ENCODE measurements at places on chromosomes 6 and 20. TPM values are rescaled to one million over a fixed set of nuclear protein-coding genes. Genes with fewer than 3 reads are reported as not detected.

GRCh38 chr20:59205044-59205443 lies 41.4 kb downstream of the ZNF831 start:
- no peak for DNase-seq
- H3K27me3 ChIP-seq, result no peaks in the 10 kb centered on the region
- H3K27ac ChIP-seq, result no peak overlapping the region
- H3K4me1 ChIP-seq, result no peaks in the 10 kb centered on the region

DNA sequence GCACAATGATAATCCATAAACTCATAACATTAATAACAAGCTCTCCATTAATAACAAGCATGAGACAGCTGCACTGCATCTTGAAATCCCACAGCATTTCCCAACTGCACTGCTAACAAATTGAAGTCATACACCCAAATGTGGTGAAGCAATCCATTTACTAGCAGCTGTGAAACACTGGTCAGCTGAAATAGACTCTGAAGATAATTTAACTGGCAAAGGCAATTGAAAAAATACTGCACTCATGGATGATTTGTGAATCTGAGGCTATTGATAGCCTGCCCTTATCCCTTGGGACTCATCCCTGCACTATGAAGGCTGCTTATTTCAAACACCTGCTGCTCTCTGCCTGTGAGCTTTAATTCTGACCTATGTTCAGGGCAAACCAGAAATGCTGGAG lies 49.1 kb upstream of the PLCB1 start:
- no peak overlapping the region for H3K4me3 ChIP-seq
- H3K27ac ChIP-seq, result peak overlapping the region; percentile 32
- no peaks in the 10 kb centered on the region for H3K36me3 ChIP-seq
- peaks cover 8% of the 10 kb centered on the region for H3K4me1 ChIP-seq

Gene MRPL14
- total RNA-seq, result 55.8 TPM

DNA sequence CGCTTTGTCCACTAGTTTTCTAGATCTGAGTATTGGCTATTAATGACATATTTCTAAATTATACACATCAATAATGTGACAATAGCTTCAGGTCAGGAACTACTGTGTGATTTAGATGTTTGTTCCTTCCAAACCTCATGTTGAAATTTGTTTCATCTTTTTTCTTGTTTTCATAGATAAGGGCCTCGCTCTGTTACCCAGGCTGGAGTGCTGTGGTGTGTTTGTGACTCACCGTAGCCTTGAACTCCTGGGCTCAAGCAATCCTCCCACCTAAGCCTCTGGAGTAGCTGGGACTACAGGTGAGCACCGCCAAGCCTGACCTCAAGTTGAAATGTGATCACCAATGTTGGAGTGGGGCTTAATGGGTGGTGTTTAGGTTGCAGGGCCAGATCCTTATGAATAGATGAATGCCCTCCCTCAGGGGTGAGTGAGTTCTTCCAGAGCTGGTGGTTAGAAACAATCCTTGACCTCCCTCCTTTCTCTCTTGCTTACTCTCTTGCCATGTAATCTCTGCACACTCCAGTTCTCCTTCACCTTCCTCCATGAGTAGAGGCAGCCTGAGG lies 5.9 kb upstream of the NQO2 start:
- no peak overlapping the region for H3K27ac ChIP-seq
- no peaks in the 10 kb centered on the region for H3K27me3 ChIP-seq
- no peak for DNase-seq
- H3K4me3 ChIP-seq, result no peak overlapping the region

DNA sequence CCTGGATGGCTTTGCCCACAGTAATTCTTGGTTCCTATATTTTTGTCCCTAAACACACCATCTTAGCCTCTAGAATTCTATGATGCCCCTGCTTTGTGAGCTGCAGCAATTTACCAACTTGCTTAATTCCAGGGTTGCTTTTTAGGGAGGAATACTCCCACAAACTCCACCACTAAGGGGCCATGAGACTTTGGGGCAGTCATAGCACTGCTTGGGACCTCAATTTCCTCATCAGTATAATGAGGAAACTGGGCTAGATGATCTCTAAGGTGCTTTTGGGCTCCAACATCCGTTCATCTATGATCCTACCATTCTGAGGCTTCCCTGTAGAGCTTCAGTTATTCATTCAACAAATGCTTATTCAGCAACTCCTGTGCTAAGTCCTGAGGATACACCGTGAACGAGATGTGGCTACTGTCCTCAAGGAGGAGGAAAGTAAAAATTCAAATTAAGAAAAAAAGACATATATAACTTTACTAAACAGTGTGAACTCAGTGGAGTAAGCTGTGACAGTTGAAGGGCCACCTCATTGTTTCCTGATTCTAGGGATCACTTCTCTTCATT lies 75.3 kb downstream of the PRDM1 start:
- no peak overlapping the region for H3K4me3 ChIP-seq
- H3K36me3 ChIP-seq, result no peaks in the 10 kb centered on the region
- no peaks in the 10 kb centered on the region for H3K27me3 ChIP-seq

DNA sequence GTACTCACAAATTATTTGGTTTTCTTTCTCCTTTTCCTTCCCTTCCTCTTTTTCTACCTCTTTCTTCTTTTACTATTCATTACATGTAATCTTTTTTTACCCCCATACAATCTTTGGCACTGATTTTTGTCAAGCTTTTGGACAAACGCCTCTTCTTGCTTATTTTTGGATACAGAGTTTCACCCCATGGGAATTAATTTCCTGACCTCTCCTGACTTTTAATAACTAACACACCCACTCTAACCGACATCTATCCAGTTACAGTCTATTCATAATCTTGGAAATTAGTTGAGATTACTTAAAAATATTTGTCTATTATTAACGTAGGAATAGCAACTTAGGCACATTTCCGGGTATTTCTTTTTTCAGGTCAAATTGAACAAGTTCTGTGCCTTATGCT lies 101.2 kb downstream of the HDGFL1 start:
- H3K4me3 ChIP-seq, result no peak overlapping the region
- DNase-seq, result no peak
- no peaks in the 10 kb centered on the region for H3K27me3 ChIP-seq
- no peaks in the 10 kb centered on the region for H3K36me3 ChIP-seq
- no peak overlapping the region for H3K27ac ChIP-seq
- no peaks in the 10 kb centered on the region for H3K4me1 ChIP-seq

DNA sequence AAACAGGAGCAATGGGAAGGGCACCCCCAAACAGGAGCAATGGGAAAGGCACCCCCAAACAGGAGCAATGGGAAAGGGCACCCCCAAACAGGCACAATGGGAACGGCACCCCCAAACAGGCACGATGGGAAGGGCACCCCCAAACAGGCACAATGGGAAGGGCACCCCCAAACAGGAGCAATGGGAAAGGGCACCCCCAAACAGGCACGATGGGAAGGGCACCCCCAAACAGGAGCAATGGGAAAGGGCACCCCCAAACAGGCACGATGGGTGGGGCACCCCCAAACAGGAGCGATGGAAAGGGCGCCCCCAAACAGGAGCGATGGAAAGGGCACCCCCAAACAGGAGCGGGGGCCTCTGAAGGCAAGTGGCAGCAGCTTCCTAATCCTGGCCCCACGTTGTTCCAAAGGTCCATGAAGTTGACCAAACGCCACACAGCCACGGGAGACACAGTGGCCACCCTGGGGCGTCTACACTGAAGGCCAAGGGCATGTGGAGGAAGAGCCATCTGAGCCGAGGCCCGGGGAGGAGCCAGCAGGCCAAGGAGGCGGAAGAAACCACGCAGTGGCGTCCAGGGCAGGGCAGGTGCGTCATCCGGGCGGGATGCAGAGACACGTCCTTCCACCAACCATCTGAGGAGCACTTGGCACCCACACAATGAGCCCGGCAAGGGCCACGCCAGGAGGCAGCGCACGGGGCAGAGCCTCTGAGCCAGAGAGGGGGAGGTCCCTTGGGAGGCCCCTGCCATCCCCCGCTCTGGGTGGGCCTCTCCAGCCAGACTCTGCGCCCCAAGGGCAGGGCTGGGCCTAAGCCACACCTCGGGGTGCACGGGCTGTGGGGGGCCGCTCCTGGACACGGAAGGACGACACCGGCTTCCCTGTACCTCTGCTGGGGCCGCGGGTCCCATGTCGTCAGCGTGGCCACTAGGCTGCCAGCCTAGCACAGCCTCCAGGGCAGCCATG lies 21.5 kb upstream of the NTSR1 start:
- H3K27me3 ChIP-seq, result no peaks in the 10 kb centered on the region
- H3K4me3 ChIP-seq, result no peak overlapping the region
- no peak for DNase-seq
- H3K36me3 ChIP-seq, result no peaks in the 10 kb centered on the region

- H3K4me1 ChIP-seq, result no peaks in the 10 kb centered on the region
- no peaks in the 10 kb centered on the region for H3K36me3 ChIP-seq
- peak overlapping the region; percentile 46 for H3K27ac ChIP-seq
- no peak overlapping the region for H3K4me3 ChIP-seq
Observed at GRCh38 chr6:155235087-155235486, 28.7 kb upstream of the CLDN20 start.

Gene TFAP2A
- 0.27 TPM for total RNA-seq

Gene HDGFL1
- not detected for total RNA-seq

GRCh38 chr20:11153819-11154218 lies 480.0 kb upstream of the JAG1 start:
- no peaks in the 10 kb centered on the region for H3K4me1 ChIP-seq
- no peak overlapping the region for H3K4me3 ChIP-seq
- H3K36me3 ChIP-seq, result no peaks in the 10 kb centered on the region
- no peak for DNase-seq
- no peaks in the 10 kb centered on the region for H3K27me3 ChIP-seq
- H3K27ac ChIP-seq, result no peak overlapping the region

- H3K4me1 ChIP-seq, result no peaks in the 10 kb centered on the region
- no peaks in the 10 kb centered on the region for H3K27me3 ChIP-seq
- no peak overlapping the region for H3K27ac ChIP-seq
- no peak for DNase-seq
- no peak overlapping the region for H3K4me3 ChIP-seq
Observed at GRCh38 chr6:52538252-52538900, 38.5 kb downstream of the TRAM2 start.

Measured in sigmoid colon (tissue), 7 donors.